ENCODE measurements at places on chromosomes 7 and 10. TPM values are rescaled to one million over a fixed set of nuclear protein-coding genes. Genes with fewer than 3 reads are reported as not detected.

- H3K36me3 ChIP-seq, result no peaks in the 10 kb centered on the region
- H3K4me3 ChIP-seq, result no peak overlapping the region
- DNase-seq, result no peak
These were observed 92.4 kb downstream of the TPST1 start for GRCh38 chr7:66297579-66297978.

Gene CTAGE8
- polyA plus RNA-seq, result 6.0 TPM

- H3K27ac ChIP-seq, result no peak overlapping the region
- H3K4me1 ChIP-seq, result no peaks in the 10 kb centered on the region
- H3K27me3 ChIP-seq, result no peaks in the 10 kb centered on the region
- H3K36me3 ChIP-seq, result no peaks in the 10 kb centered on the region
These were observed 27.3 kb downstream of the ANTXRL start for GRCh38 chr10:46314071-46314470.

GRCh38 chr7:155761162-155761561 is 51.1 kb downstream of the SHH start:
- peaks cover 13% of the 10 kb centered on the region for H3K4me1 ChIP-seq
- H3K27ac ChIP-seq, result no peak overlapping the region
- no peak overlapping the region for H3K4me3 ChIP-seq
- no peaks in the 10 kb centered on the region for H3K27me3 ChIP-seq
- peaks cover 47% of the 10 kb centered on the region for H3K36me3 ChIP-seq

DNA sequence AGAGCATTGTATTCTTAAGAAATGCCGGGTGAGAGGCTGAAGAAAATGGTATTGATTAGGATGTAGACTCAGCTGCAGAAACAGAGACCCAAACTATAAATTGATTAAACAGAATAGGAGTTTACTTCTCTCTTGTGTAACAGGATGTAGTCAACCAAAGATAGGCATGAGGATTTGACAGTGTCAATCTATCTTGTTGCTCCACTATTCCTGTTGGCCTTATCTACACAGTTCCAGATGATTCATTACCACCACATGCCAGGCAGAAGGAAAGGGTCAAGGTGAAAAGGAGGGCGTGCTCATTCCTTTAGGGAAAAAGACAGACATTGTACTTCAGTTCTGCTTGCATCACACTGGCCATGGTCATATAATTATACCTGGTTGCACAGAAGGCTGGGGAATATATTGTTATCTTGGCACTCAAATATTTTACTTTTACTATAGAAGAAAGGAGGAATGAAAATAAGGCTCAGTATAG is 11.9 kb upstream of the DMTF1 start:
- H3K36me3 ChIP-seq, result no peaks in the 10 kb centered on the region
- no peaks in the 10 kb centered on the region for H3K27me3 ChIP-seq
- no peak for DNase-seq
- H3K4me3 ChIP-seq, result no peak overlapping the region
- H3K4me1 ChIP-seq, result no peaks in the 10 kb centered on the region

Gene OR2A12
- polyA plus RNA-seq, result not detected

DNA sequence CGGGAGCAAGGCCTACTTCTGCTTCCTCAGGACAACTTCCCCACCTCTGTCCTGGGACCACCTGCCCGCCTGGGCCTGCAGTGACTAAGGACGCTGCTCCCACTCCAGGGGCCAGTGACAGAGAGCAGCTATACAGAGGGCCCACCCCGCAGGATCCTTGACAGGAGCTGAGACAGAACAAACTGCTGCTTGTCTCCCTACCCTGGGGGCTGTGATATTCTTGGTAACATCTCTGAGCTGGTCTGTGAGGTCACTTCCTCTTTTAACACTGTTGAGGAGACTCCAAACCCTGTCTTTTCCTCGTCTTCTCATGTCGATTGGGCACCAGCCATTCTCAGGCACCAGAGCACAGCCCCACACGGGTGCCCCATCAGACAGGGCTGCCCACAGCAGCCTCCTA is 6.9 kb upstream of the MRPS24 start:
- H3K27ac ChIP-seq, result no peak overlapping the region
- H3K4me3 ChIP-seq, result no peak overlapping the region
- H3K4me1 ChIP-seq, result peaks cover 7% of the 10 kb centered on the region
- no peak for DNase-seq

- H3K27me3 ChIP-seq, result no peaks in the 10 kb centered on the region
- no peak for DNase-seq
- no peak overlapping the region for H3K27ac ChIP-seq
- no peaks in the 10 kb centered on the region for H3K36me3 ChIP-seq
These were observed 68.0 kb downstream of the PTPRZ1 start for GRCh38 chr7:121940918-121941317.

Gene MYH16
- 0.05 TPM for polyA plus RNA-seq

Measured in stomach (tissue), 19 donors.